ENCODE measurements at places on chromosomes 4 and X.

DNA sequence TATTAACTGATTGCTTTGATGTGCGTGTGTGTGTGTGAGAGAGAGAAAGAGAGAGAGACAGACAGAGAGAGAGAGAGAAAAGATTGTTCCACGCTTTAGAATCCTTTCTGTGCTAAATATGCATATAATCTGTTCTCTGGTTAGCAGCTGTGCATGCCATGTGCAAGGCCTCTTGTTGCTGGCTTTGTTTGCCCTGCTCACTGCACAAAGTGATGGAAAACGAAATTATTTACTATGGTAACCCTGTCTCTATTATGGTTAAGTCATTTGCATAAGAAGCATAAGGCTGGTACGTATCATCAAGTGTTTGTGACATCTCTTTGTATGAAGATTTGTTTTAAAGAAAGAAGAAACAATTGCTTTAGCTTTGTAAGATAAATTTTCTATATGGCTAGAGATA is 190.2 kb upstream of the POF1B start:
- no peak for DNase-seq

- peak; percentile 77 for DNase-seq
Observed at GRCh38 chrX:153953342-153953830, 8.9 kb upstream of the RENBP start.

DNA sequence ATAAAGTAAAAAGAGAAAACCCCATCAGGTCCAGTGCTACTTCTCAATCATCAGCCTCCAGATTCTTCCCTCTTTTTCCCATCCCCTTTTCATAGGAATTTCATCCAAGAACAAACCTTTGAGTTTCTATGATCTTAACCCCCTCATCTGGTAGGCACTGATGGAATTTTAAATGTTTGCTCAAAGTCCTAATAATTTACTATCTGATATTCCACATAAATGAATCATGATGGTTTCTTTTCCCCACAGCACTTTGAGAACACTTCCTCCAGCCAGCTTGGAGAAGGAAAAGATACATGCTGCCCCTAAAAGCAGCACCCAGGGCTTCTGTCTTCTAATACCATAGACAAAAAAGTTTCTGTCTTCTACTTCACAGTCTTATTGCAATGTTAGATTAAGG is 19.4 kb upstream of the KLHL8 start:
- DNase-seq: no peak

DNA sequence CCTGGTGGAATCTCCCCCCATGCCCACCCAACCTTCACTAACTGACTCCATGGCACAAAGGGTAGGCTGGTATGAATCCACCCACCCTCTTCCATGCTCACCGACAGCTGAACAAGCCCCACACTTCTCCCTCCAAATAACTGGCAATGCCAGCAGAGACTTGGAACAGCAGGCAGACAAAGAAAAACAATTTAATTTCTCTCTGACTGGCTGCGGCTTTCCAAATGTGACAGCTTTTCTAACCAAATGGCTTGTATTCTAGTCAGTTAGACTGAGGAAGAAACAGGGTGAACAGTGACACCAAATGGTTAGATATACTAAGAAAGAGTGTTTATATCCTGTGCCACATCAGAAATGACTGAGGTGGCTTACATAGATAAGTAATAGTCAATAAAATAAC is 199.3 kb upstream of the ADAMTS3 start:
- no peak for DNase-seq

DNA sequence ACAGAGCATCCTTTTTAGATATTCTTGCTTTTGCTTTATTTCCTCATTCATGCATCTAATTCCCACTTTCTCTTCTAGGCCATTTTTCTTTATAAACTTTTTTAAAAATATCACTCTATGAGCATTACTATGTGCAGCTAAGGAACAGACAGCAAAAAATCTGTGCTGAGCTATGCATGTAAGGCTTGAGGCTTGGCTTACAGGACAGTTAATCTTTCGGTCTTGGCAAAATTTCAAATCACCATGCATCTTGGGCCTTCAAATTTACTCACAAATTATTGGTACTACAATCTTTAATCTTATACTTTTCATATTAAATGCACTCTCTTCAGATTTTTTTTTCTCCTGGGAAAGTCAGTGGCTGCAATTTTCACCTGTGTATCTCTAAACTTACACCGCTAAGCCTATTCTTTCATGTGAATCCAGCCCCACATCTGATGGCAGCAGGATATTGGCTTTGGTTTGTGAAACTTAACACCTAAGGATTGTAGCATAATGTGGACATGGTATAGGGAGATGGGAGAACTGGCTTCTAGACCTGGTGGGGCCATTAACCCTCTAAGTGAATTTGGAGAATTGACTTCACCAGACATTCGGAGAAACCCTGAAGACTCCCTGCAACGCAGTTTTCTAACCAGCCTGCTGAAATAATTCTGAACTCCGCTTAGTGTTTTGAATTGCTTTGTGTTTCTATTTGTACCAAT is 278.3 kb downstream of the SPRY1 start:
- DNase-seq: no peak

GRCh38 chrX:108415146-108415545 is 23.1 kb downstream of the COL4A6 start:
- no peak for DNase-seq

- DNase-seq: no peak
Observed at GRCh38 chr4:140717313-140717712, 38.9 kb downstream of the TBC1D9 start.

- no peak for DNase-seq
Observed at GRCh38 chrX:19728915-19729314, 158.5 kb downstream of the SH3KBP1 start.

GRCh38 chrX:3360881-3361280 is 14.4 kb upstream of the MXRA5 start:
- no peak for DNase-seq

- no peak for DNase-seq
Observed at GRCh38 chr4:66062044-66062443, 391.8 kb upstream of the EPHA5 start.

GRCh38 chrX:9997524-9997923 is 30.4 kb downstream of the CLDN34 start:
- no peak for DNase-seq

GRCh38 chr4:176339936-176340761 is 20.4 kb downstream of the SPCS3 start:
- no peak for DNase-seq

DNA sequence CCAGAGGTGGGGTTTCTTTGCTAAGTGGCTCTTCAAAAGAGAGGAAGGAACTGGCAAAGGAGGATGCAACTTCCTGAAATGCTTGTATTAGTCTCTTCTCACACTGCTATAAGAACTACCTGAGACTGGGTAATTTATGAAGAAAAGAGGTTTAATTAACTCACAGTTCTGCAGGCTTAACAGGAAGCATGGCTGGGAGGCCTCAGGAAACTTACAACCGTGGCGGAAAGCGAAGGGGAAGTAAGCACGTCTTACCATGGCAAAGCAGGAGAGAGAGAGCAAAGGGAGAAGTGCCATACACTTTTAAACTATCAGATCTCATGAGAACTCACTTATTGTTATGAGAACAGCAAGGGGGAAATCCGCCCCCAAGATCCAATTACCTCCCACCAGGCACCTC is 505.7 kb downstream of the ZNF674 start:
- DNase-seq: no peak

GRCh38 chrX:69051901-69052300 is 113.4 kb downstream of the PJA1 start:
- DNase-seq: no peak

- DNase-seq: no peak
Observed at GRCh38 chrX:130204647-130205046, 32.9 kb downstream of the RAB33A start.

GRCh38 chrX:370963-371745 is 15.6 kb downstream of the PPP2R3B start:
- no peak for DNase-seq

DNA sequence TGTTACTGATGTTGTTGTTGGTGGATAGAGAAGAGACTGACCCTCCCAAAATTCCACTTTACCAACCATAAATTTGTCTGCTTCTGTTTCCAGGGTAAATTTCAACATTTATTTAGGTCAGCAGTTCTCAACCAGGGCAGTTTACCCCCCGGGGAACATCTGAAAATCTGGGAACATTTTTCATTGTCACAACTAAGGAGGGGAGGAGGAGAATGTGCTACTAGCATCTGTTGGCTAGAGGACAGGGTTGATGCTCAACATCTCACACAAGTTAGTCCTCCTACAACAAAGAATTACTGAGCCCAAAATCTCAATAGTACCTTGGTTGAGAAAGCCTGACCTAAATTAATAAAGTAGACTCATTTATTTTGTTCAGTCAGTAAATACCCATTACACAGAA is 25.7 kb downstream of the KCTD8 start:
- no peak for DNase-seq

GRCh38 chr4:78361621-78362120 is 189.9 kb upstream of the ANXA3 start:
- DNase-seq: no peak

DNA sequence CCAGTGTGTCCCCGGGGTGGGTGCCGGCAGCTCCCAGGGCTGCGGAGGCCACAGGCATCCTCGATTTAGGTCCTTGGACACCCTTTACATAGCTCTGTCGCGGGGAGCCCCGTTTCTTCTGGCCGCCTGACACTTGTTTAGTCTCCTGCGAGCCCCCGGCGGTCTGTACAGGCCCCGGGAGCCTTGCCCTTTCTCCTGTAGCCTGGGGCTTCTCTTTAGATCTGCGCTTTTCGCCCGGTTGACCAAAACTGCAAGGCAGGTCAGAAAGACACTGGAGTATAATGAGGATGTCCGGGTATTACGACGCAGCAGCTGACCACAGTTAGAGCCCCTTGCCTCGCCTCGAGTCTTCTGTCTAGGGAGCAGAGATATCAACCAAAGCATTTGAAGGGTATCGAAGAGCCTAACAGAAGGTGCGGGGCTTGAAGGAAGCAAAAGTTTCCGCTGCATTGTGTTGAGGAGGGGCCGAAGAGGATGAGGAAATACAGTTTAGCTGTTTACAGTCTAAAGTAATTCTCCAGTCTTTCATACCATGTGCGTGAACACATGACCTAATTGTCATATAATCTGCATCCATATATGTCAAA is 479 bp downstream of the BRCC3 start:
- no peak for DNase-seq

GRCh38 chr4:123284168-123284567 is 112.4 kb upstream of the SPRY1 start:
- DNase-seq: no peak

DNA sequence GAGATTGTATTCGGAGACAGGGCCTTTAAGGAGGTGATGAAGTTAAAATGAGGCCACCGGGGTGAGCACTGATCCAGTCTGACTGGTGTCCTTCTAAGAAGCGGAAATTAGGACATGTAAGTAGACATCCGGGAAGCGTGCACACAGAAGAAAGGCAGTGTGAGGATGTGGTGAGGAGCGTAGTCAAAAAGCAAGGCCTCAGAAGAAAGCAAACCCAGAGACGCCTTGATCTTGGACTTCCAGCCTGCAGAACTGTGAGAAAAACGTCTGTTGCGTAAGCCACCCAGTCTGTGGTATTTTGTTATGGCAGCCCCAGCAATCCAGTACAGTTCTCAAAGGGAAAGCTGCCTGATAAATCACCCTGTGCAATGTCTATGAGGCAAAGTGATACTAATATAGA is 153.5 kb downstream of the KCNIP4 start:
- no peak for DNase-seq

DNA sequence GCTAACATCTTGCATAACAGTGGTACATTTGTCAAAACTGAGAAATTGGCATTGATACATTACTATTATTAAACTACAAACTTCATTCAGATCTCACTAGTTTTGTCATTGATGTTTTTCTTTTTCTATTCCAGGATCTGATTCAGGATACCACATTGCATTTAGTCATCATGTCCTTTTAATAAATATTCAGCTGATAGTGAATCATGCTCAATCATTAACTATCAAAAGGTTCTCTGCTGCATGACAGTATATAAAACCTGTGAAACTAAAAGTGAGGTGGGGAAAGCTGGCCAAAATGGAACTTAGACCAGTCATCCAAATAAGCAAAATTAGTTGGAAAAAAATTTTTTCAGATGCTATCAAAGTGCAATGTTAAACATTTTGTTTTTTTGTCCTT is 28.1 kb upstream of the HS6ST2 start:
- no peak for DNase-seq

DNA sequence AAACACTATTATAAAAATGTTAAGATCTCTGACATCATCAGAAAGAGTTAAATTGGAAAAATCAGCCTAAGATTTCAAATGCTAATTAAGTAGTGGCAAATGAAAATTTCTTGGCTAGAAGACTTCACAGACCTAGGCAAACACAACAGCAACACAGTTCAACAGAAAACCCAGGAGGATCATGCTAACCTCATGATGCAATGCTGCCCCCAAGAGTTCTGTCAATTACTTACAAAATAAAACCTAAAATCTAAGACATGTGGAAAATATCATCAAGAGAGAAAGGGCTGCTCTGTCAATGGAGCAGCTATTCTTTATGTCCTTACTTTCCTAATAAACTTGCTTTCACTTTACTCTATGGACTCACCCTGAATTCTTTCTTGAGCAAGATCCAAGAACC is 21.0 kb downstream of the S100G start:
- DNase-seq: no peak

GRCh38 chrX:19958552-19959486 is 32.0 kb downstream of the BCLAF3 start:
- no peak for DNase-seq

- DNase-seq: no peak
Observed at GRCh38 chr4:143616771-143617170, 83.7 kb downstream of the FREM3 start.

DNA sequence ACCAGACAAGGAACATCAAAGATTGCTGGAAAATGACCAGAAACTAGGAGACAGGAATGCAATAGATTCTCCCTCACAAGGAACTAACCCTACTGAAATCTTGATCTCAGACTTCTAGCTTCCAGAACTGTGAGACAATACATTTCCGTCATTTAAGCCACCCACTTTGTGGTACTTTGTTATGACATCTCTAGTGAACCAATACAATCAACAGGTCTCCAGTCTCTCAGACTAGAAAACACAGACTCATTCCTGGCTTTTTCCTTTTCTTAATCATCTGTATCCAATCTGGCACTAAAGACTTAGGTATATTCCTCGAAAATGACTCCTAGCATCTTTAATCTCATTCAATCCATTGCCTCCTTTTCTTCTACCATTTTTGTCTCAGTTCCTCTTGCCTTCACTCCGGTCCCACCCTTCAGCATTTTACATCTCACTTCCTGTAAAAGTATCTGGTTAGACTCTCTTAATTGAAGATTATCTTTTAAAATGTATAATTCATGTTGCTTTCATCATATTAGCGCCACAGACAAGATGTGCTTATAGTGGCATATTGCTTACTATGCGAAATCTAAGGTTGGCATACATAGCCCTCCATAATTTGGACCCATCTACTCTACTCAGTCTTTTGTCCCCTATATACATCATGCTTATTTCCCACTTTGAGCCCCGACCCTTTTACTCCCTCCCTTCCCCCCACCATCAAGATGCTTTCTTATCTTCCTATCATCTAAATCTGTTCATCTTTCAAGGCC is 250.0 kb downstream of the ENOX2 start:
- no peak for DNase-seq

DNA sequence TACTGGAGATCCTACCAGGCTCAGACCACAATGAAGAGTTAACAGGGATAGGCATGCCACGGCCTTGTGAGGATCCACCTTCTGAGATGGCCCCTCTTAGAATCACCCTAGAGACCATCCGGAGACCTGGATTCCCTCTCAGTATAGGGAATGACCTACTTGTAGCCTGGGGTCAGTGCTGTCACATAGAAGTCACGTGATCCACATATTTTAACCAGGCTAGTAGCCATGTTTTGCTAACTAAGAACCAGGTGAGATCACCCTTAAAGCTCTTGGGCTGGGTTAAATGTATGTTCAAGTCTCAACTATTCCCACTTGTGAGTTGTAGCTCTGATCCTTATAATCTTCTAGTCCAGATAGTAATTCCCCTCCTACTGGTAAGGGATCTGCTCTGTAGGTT is 215.4 kb downstream of the CCNG2 start:
- DNase-seq: no peak

Measured in effector CD4-positive, alpha-beta T cell (primary cell).